ENCODE measurements at places on chromosomes 1 and 21. TPM values are rescaled to one million over a fixed set of nuclear protein-coding genes. Genes with fewer than 3 reads are reported as not detected.

Gene KRTAP19-1
- not detected for total RNA-seq

Gene COL8A2
- total RNA-seq: 3.5 TPM

Gene ATP6V1G3
- total RNA-seq: not detected

Gene DPT
- total RNA-seq: 52.2 TPM

Gene C1orf116
- 0.07 TPM for total RNA-seq

Gene FASLG
- total RNA-seq: not detected

Gene FMN2
- total RNA-seq: 0.15 TPM

Gene TMEM200B
- 1.7 TPM for total RNA-seq

Gene GNAT2
- total RNA-seq: not detected

Gene TDRD10
- 0.85 TPM for total RNA-seq

Gene HDGF
- 110 TPM for total RNA-seq

Gene PLEKHM2
- 53.6 TPM for total RNA-seq

Gene FCGR3B
- 4.3 TPM for total RNA-seq

Gene HES4
- total RNA-seq: 68.4 TPM
